ENCODE measurements at places on chromosomes 4 and X.

GRCh38 chr4:145799223-145799622, 119.3 kb downstream of the C4orf51 start:
- DNase-seq = no peak

- DNase-seq = no peak
Observed at GRCh38 chr4:158080354-158080753, 92.5 kb downstream of the GASK1B start.

DNA sequence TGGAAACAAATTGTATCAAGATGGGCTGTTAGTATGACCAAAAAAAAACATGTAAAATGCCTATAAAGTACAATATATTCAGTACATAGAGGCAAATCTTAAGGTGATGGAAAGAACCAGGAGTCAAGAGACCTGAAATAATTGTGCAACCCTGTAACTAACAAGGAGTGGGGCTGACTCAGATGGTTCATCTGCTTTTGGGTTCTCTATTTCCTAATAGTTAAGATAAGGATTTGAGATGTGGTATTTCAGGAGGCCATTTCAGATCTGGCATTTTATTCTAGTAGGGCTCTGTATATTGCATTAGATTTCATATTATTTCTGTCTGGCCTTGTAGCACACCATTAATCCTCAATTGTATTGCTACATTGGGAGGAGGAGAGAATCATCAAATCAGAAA, 268.4 kb downstream of the HS3ST1 start:
- DNase-seq = no peak

GRCh38 chrX:118259213-118259612, 86.7 kb upstream of the WDR44 start:
- DNase-seq = no peak

GRCh38 chr4:118762730-118763477, 73.0 kb downstream of the SEC24D start:
- no peak for DNase-seq

GRCh38 chr4:113256946-113257345, 207.5 kb downstream of the ANK2 start:
- DNase-seq = no peak

GRCh38 chr4:120775431-120775830, 147.1 kb downstream of the PRDM5 start:
- DNase-seq = no peak

DNA sequence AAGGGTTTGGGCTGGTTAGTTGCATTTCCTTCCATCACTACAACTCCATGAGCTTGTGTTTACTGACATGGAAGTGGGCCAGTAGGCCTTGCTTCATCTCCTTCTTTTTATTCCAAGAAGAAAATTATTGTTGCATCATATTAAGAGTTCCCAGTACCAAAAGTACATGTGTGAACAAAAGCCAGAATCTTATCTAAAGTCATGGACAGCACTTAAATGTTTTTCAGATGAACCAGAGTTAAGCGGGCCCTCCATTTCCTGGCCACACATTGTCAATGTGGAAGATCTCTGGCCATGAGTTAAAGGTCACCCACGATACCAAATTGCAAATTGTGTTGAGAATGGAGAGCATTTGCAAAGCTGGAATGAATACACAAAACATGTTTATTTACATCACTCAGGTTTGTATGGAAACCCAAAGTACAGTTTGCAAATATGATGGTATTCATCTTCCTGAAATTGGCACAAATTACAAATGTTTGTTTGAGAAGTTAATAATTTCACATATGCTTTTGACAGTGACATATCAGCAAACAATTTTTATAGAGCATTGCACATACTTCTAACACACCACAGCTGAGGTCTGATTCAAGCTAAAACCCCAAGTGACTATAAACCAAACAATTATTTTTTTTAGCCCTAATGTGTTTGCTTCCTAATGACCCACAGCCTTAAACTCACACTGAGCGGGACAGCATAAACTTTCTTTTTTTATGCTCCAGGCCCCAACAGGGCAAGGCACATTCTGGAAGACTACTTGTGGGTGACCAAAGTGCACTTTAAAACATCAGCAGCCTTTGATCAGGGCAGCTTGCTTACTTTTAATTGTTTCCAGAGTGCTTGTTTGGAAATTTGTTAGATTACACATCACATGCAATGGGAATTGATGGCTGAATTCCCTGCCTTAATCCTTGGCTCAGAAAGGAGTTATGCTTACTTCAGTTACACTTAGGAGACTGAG, 502.9 kb upstream of the SLIT2 start:
- no peak for DNase-seq

GRCh38 chr4:33931026-33931425, 2313.3 kb downstream of the ARAP2 start:
- DNase-seq = no peak

DNA sequence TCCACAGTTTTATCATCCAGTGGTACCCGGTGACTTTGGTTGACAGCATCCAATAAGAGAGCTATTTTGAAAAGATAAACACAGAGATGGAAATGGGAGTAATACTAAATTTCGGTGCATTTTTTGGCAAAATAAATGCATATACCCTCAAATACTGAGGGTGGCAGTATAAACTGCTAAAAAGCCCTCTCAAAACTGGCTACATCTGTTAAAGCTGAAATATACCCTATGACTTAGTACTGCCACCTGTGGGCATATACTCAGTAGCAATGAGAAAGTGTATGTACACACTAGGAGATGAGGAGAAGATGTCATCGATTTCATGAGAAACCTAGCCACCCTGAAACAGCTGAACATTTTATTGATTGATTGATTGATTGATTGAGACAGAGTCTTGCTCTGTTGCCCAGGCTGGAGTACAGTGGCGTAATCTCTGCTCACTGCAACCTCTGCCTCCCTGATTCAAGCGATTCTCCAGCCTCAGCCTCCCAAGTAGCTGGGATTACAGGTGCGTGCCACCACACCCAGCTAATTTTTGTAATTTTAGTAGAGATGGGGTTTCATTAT, 12.2 kb upstream of the TMEM128 start:
- no peak for DNase-seq

- DNase-seq = no peak
Observed at GRCh38 chrX:103877571-103877970, 45.5 kb upstream of the RAB9B start.

DNA sequence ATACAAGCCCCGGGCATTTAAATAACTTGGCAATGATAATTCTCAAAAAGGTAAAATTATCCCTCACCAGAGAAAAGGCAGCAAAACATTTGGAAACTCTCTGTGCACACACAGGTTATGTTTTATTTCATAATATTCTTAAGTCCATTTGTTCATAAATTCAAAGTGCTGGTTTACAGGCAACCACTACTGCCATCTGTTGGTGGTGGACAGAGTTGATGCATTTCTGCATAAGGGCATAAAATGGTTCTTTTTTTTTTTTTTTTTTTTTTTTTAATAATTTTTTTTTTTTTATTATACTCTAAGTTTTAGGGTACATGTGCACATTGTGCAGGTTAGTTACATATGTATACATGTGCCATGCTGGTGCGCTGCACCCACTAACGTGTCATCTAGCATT, 31.5 kb upstream of the IL21 start:
- peak; percentile 45 for DNase-seq

DNA sequence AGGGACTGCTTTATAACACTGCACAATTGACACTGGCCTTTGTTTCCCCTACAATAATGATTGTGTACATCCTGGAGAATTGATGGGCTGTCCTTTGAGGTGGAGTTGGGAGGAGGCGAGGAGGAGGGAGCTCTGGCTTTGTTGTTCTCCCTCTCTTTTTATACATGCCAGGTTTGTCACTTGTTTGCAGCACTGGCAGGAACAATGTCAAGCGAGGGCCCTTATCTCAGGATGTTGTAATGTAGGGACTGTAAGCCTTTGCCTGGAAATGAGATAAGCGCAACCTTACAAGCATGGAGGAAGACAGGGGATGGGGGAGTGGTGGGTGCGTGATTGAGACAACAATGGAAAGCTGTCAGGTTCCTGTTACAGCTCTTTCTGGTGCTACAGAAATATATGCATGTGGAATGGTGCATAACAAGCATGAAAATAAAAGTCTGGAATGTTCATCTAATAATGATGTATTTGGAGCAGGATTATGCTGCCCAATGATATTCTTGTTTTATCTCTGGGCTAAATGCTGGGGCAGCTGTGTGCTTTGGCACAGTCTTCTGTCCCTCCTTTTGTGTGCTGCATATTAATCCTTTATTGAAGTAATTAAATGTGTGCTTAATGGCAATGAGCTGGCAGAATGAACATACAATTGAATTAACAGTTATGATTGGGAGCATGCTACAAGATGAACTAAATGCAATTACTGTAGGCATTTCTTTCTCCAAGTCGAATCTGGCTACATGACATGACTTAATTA, 294.4 kb downstream of the GPAT3 start:
- DNase-seq = no peak

Measured in activated CD4-positive, alpha-beta T cell treated with anti-CD3 and anti-CD28 coated beads, Interleukin-2, amount 50 U/mL, for 1 hour (primary cell).